ENCODE measurements at places on chromosomes 13 and 19.
A peak's percentile ranks its signal among the peaks of the same experiment; 100 is the strongest.

GRCh38 chr19:18428787-18429674 is 8.9 kb downstream of the ISYNA1 start:
- DNase-seq: peak; percentile 77

- DNase-seq: no peak
Observed at GRCh38 chr13:111460548-111461444, 140.4 kb downstream of the TEX29 start.

GRCh38 chr13:110699148-110700145 is 6.5 kb downstream of the CARS2 start:
- DNase-seq: no peak

GRCh38 chr13:84237143-84237542 is 354.9 kb upstream of the SLITRK1 start:
- DNase-seq: no peak

GRCh38 chr13:28047757-28048388 is 52.5 kb downstream of the FLT3 start:
- DNase-seq: no peak

GRCh38 chr13:46179491-46179908 is 2.5 kb downstream of the LCP1 start:
- peak; percentile 65 for DNase-seq

DNA sequence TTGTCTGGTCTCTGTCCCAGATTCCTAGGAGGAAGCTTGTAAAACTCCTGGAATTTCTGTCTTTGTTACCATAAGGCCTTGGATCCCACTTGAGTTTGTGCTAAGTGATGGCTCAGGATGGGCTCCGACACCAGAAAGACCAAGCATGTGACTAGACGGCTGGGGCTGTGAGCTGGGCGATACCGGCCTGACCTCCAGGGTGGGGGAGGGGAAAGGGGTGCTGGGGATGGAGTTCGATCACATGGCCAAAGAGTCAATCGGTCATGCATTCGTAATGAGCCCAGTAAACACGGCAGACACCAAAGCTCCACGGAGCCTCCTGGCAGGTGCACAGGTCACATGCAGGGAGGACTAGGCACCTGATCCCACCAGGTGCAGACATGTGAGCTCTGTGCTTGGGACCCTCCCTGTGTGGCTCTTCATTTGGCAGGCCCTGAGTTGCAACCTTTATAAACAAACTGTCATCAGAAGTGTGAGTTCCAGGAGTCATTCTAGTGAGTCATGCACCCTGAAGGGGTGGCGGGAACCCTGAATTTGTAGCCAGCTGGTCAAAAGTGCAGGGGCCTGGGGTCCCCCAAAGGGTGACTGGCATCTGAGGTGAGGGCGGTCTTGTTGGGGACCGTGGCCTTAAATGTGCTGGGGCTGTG is 27.1 kb downstream of the ELAVL1 start:
- no peak for DNase-seq

GRCh38 chr13:98965325-98965724 is 12.5 kb downstream of the DOCK9 start:
- no peak for DNase-seq

GRCh38 chr19:30215248-30215647 is 156.9 kb upstream of the ZNF536 start:
- DNase-seq: no peak

DNA sequence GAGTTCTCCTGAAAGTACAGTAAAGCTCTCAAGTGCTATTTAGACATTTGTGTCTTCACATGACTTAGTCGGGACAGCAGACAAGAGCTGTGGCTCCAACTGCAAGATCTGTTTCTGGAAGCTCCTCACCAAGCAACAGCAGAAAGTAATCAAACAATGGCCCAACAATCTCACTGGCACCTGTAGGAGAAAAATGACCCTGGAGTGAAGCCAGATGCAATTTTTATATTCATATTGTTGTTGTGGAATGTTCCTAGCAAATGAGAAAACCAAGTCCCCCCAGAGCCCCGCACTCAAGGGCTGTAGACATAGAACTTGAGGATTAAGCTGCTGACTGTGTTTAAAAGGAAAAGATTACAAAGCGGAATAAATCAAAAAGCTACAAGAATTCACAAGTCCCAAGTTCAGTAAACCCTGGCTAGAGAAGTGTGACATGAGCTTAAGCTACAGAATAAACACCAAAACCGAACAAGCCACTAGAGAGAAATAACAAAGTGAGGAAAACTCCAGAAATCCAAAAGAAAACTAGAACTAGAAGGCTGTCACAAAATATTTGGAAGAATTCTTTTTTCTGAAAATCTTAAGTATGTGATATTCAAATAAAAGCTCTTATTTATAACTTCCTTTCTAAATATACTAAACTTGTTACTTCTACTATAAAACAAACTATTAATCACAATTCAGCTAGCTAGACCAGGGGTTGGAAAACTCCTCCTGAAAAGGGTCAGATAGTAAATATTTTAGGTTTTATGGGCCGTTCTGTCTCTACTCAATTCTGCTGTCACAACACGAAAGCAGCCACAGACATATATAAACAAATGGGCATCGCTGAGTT is 454.5 kb downstream of the SUCLA2 start:
- DNase-seq: no peak

DNA sequence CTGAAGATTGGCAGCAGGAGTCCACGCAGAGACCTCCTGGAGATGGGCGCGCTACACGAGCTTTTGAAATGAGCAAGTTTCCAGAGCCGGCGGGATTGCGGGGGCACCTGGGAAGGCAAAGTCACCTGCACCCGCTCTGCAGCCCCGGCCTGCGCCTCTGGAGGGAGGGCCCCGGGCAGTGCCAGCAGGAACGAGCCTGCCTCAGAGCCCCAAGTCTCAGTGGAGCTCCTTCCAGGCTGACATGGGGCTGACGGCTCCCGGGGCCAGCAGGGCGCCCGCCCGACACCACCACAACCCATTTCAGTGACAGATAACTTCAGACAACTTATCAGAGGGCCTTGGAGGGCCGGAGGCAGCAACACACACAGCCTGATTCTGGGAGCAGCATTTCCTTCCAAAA is 45.0 kb downstream of the RASA3 start:
- DNase-seq: no peak

DNA sequence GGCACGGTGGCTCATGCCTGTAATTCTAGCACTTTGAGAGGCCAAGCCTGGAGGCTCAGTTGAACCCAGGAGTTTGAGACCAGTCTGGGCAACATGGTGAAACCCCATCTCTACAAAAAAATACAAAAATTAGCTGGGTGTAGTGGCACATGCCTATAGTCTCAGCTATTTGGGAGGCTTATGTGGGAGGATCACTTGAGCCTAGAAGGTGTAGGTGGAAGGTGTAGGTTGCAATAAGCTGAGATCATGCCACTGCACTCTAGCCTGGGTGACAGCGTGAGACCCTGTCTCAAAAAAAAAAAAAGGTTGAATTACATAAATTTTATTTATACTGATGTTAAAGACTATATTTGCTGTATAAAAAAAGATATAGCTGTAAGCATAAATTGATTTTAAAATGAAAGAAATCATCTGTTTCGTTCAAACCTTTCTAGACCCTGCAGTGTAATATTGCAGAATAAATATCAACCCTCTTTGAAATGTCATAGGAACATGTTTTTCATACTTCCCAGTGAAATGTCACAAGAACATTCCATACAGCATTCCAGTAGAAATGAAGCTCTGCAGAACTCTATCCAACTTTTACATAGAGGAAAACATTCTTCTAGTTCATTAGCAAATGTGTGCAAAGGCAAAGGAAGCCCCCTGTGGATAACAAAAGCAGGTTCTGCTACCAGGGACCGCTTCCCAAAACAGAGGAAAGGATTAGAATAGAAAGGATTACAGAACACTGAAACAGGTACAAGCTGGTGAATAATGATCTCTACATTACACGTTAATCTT is 76.0 kb downstream of the CAB39L start:
- no peak for DNase-seq

DNA sequence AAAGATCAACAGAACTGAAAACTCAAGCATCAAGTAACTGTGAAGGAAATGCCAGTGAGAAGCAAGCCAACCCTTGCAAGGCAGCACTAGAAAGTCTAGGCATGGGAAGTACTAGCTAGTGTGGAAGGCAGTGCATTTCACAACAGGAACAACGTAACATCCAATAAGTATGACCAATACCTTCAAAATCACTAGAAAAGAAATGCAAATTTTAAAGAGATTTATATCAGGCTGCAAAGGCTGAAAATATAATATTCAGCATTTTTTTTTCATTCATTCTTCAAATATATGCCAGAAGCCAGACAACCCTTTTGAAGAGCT is 121.9 kb downstream of the DLEU7 start:
- DNase-seq: no peak

DNA sequence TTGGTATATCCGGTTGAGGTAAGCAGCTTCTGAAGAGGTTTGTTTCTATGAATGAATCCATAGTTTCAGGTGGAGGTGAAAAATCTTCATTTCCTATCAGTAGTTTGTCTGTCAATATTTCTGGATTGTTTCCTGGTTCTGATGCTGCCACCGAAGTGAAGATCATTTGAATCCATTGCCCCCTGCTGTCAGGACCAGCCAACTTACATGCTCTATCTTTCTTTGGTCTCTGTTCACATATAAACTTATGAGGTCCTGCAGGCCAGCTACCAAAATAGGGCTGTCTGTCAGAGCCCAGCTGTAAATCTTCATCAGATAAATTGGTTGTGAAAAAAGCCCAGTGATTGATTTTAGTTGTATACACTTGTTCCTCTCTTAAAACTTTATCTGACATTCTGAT is 15.2 kb upstream of the N4BP2L1 start:
- DNase-seq: no peak

DNA sequence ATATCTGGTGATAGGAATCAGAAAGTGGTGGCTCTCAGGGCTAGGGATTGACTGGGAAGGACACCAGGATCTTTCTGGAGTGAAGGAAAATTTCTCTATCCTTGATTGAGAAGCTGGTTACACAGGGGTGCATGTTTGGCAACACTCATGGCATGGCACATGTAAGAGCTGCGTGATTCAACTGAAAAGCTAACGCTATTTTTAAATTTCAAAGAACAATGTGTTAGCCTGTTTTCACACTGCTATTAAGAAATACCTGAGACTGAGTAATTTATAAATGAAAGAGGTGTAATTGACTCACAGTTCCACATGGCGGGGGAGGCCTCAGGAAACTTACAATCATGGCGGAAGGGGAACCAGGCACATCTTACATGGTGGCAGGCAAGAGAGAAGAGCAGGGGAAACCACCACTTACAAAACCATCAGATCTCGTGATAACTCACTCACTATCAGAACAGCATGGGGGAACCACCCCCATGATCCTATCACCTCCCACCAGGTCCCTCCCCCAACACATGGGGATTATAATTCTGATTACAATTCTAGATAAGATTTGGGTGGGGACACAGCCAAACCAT is 7.4 kb downstream of the SIGLEC8 start:
- no peak for DNase-seq

DNA sequence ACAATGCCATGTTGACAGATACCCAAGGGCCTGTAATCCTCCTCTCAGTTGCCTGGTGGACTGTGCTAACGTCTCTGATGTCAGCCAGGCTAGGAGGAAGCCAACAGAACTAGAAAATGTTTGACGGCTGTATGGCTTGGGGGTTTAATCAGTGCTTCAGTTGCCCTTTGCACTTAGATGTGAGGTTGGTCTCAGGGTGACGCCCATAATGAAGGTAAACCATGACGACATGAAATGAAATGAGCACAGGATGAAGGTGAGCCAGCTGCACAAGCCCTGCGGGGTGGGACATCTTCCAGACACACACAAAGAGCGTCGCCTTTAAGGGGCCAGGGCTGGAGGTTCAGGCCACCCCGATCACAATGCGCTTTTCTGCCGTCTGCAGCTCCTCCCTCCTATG is 127.2 kb downstream of the CRYL1 start:
- no peak for DNase-seq

DNA sequence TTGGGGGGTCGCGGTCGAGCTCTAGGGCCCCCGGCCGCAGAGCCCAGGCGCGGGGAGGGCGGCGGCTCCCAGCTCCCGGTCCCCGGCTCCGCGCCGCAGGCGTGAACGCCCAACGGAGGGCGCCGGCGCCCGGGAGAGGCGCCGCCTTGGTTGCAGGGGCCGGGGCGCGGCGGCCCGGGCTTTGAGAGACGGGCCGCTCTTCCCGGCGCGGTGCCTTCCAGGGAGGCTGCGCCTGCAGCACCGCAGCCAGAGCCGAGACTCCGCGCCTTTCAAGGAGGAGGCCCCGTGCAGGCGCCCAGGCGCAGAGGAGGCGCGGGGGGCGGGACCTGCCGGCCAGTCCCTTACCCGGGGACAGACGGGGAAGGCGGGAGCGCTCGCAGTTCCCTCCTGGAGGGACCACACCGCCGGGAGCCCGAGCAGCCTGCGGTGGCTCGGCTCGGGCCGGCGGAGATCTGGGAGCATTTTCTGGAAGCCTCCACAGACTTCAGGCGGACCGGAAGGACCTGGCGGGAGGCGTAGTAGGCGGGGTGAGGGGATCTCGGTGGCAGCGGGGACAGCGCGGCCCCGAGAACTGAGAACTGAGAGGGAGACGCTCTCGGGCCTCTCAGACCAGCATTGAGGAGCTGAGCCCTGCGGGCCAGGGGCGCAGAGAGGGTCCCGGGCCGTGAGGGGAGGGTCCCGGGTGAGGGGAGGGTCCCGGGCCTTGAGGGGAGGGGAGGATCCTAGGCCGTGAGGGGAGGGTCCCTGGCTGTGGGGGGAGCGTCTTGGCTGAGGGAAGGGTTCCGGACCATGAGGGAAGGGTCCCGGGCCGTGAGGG is 25.5 kb upstream of the MCF2L start:
- no peak for DNase-seq

DNA sequence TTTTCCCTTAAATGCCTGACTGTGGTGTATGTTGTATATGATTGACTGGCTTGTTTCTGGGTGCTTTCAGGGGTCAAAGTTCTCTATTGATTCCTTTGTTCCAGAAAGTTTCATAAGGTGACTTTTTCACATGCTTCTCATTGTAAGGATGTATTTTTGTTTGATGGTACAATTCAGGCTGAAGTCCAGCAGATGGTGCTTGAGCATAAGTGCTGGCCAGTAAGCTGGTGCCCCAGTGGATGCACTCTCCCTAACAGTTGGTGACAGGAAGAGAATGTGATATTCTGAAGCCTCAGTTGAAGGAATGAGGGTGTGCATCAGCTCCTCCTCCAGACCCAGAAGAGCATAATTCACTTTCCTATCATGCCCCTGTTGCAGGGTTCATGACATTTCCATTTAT is 1941.6 kb upstream of the PRR20A start:
- no peak for DNase-seq
